ENCODE measurements at places on chromosomes 3 and 15. TPM values are rescaled to one million over a fixed set of nuclear protein-coding genes. Genes with fewer than 3 reads are reported as not detected.

DNA sequence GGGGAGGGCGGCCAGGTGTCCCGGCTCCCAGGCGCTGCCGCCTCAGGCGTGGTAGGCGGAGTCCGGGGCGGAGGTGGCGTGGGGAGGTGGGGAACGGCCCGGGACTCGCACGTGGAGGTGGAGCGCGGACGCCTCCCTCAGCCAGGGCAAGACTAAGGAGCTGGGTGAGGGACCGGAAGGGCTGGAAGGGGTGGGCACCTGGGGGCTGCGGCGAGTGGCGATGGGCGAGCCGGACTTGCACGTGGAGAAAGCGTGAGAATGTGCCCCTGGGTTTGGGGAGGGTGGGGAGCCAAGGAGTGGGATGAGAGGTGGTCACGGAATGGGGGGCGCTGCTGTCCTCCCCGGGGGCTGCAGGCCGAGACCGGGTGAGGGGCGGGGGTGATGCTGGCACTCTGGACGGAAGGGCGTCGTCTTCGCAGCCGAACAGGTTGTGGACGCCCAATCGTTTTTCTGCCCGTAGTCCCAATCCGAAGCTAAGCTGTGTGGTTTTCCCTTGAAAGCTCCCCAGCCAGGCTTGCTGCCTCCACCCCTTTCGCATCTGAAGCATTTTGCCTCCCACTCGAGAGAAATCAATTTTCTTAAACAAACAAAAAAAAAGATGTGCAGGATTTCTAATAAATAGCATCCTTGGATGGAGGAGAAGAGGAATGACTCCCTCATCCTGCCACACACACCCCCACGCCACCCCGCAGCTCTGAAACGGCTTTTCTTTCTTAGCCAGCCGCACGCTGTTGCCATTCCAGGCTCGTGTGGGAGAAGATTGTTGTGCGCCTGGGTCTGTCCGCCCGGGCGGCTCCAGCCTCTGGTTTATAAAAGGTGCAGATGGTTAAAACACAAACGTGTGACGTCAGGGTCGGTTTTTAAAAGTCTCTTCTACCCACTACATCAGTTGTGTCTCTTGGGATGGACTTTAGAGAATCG, 62.5 kb upstream of the ANKRD28 start:
- no peaks in the 10 kb centered on the region for H3K27me3 ChIP-seq
- peak; percentile 35 for DNase-seq
- no peaks in the 10 kb centered on the region for H3K36me3 ChIP-seq
- peak overlapping the region; percentile 98 for H3K4me3 ChIP-seq
- H3K27ac ChIP-seq = peak overlapping the region; percentile 91

DNA sequence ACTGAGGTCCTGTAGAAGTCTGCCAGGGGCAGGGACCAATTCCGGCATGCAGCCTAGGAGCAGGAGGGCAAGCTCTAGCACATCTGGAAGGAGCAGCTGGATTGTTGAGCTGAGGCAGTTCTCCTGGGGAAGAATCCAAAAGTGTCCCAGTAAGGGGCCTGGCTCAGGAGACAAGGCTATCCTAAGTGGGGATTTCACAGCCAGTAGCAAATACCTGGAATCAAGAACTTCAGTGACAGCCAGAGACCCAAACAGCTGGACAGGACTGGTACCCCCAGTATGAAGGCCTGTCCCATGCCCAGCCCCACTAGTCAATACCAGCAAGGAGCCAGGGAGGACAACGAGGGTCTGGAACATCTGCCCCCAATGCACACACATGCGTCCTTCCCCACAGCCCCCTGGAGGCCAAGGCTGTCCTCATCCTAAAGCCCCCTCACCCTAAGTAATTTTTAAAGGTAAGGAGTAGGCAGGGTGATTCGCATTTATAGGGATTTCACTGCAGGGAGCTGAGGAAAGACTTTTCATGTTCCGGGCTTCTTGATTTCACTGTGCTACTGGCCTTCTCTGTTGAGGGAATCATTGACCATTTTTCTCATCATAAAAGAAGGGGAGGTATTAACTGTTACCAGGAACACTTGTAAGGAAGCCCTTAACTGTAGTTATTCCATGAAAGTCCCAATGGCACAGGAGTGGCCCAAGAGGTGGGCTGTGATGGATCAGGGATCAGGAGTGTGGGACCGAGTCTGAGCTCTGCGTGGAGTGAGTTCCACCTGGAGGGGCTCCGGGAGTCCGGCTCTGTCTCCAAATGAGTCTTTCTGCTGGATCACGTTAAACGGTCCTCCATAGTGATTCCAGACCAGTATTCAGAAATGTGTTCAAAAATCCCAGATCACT, 2.6 kb upstream of the CHSY1 start:
- H3K4me1 ChIP-seq = peaks cover 19% of the 10 kb centered on the region
- no peak overlapping the region for H3K4me3 ChIP-seq
- H3K36me3 ChIP-seq = no peaks in the 10 kb centered on the region
- no peak for DNase-seq

- H3K4me3 ChIP-seq = no peak overlapping the region
- H3K36me3 ChIP-seq = no peaks in the 10 kb centered on the region
- DNase-seq = peak; percentile 46
- no peaks in the 10 kb centered on the region for H3K27me3 ChIP-seq
- peaks cover 90% of the 10 kb centered on the region for H3K4me1 ChIP-seq
Observed at GRCh38 chr15:67076147-67076843, 10.9 kb downstream of the SMAD3 start.

- no peaks in the 10 kb centered on the region for H3K4me1 ChIP-seq
- no peaks in the 10 kb centered on the region for H3K36me3 ChIP-seq
- H3K27me3 ChIP-seq = no peaks in the 10 kb centered on the region
- H3K4me3 ChIP-seq = no peak overlapping the region
Observed at GRCh38 chr3:50792568-50792967, 117.8 kb downstream of the DOCK3 start.

Gene CCR8
- not detected for total RNA-seq

- no peak overlapping the region for H3K4me3 ChIP-seq
- peaks cover 4% of the 10 kb centered on the region for H3K4me1 ChIP-seq
- H3K27ac ChIP-seq = no peak overlapping the region
Observed at GRCh38 chr15:48978638-48979037, 14.9 kb upstream of the SHC4 start.

DNA sequence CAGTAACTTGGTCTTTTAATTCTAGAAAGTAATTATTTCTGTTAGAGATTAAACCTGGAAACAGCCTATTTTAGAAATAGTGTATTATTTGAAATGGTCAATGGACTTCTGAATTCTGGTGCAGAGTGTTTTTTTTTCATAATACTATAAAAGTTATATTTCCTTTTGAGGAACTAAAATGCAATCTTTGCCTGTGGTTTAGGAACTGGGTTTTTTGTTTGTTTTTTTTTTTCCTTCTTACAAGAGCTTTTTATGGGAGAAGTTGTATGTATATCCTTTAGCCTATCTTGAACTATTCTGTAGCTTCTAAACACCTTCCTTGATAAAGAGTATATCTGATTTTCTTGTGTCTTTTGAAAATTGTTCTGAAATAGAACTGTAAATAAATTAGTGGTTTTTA, 88.3 kb downstream of the ARIH1 start:
- H3K4me1 ChIP-seq = no peaks in the 10 kb centered on the region
- H3K27ac ChIP-seq = no peak overlapping the region
- DNase-seq = no peak
- no peak overlapping the region for H3K4me3 ChIP-seq
- no peaks in the 10 kb centered on the region for H3K27me3 ChIP-seq

Gene PML
- total RNA-seq = 15.1 TPM

GRCh38 chr3:21477541-21478288, 273.3 kb downstream of the ZNF385D start:
- no peak overlapping the region for H3K27ac ChIP-seq
- no peak for DNase-seq
- no peaks in the 10 kb centered on the region for H3K4me1 ChIP-seq
- no peak overlapping the region for H3K4me3 ChIP-seq
- no peaks in the 10 kb centered on the region for H3K36me3 ChIP-seq

Gene LOXL1
- total RNA-seq = 8.7 TPM

Gene EFCAB12
- total RNA-seq = not detected

Gene CLEC3B
- 19.8 TPM for total RNA-seq

- H3K36me3 ChIP-seq = no peaks in the 10 kb centered on the region
- no peaks in the 10 kb centered on the region for H3K27me3 ChIP-seq
- H3K4me3 ChIP-seq = no peak overlapping the region
- H3K4me1 ChIP-seq = no peaks in the 10 kb centered on the region
- no peak for DNase-seq
Observed at GRCh38 chr3:141184430-141184829, 47.2 kb upstream of the PXYLP1 start.

GRCh38 chr3:191959876-191960413, 499.0 kb downstream of the PYDC2 start:
- DNase-seq = no peak
- H3K27ac ChIP-seq = no peak overlapping the region
- no peaks in the 10 kb centered on the region for H3K4me1 ChIP-seq
- H3K27me3 ChIP-seq = no peaks in the 10 kb centered on the region

Gene TTLL13
- total RNA-seq = 0.69 TPM

Gene FAN1
- total RNA-seq = 25.0 TPM

Gene RLBP1
- not detected for total RNA-seq

DNA sequence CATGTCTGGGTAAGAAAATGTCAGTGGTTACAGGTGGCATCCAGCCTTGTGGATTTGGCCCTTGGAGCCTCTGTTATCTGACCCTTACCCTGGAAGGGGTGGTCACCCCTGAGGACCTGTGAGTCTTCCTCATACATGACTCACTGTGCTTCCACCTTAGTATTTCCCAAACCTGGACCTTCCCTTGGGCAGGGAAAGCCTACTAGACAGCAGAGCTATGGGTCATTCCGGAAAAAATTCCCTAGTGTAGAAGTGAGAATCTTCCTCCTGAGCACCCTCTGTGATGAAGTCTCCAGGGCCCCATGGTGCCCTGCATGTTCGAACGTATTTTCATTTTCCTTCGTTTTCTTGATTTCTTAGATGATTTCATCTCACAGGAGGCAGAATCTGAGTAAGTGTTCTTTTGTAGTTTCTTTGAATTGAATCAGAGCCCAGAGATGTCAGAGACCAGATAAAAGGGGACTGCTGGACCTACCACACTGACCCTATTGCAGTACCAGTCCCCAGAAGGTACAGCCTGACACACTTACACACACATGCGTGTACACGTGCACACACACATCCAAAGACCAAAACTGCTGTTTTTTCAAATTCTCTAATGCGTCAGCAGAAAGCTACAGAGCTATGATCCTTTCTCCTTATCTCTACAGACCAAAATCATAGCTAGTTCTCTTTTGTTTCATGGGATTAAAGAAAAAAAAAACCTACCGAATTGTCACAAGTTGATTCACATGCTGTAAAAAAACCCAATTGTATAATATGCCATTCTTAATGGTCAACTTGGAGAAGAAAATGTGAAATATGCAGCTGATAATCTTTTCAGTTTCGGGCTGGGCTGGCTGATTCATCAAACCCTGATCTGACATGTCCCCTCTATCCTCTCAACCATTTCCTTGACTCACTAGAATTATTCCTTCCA, 50.5 kb upstream of the ARHGEF3 start:
- H3K4me3 ChIP-seq = no peak overlapping the region
- DNase-seq = no peak
- H3K4me1 ChIP-seq = no peaks in the 10 kb centered on the region
- H3K27me3 ChIP-seq = no peaks in the 10 kb centered on the region

DNA sequence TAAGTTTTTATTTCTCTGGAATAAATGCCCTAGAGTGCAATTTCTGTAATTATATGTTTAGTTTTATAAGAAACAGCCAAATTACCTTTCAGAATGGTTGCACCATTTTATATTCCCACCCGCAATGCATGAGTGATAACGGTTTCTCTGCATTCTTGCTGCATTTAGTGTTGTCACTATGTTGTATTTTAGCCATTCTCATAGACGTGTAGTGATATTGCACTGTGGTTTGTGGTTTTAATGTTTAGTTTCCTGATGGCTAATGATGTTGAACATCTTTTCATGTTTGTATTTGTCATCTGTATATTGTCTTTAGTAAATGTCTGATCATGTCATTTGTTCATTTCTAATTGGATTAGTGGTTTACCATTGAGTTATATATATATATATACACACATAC, 73.0 kb upstream of the GOLIM4 start:
- DNase-seq = no peak
- H3K27ac ChIP-seq = no peak overlapping the region
- H3K4me3 ChIP-seq = no peak overlapping the region
- no peaks in the 10 kb centered on the region for H3K36me3 ChIP-seq

Gene TKT
- total RNA-seq = 51.9 TPM

GRCh38 chr3:30948426-30948825, 54.0 kb upstream of the GADL1 start:
- no peak overlapping the region for H3K27ac ChIP-seq
- H3K36me3 ChIP-seq = no peaks in the 10 kb centered on the region
- H3K4me3 ChIP-seq = no peak overlapping the region

Gene GRK7
- not detected for total RNA-seq

Gene MESP2
- total RNA-seq = not detected

Gene SYNPR
- total RNA-seq = not detected

DNA sequence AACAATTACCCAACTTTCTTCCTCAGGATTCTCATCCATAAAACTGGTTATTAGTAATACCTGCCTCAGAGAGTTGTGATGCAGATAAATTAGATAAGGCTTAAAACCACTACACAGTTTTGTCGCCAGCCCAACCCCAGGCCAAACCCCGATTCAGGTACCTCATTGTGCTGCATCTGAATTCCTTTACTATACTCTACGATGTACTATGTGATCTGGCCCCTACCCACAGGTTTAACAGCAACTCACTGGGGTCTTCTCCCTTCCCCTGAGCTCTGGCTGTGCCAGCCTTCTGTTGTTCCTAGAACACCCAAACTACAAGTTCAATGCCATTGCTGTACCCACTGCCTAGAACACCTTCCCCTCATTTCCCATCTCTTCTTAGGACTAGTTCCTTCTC, 64.6 kb downstream of the MYO5A start:
- peaks cover 27% of the 10 kb centered on the region for H3K4me1 ChIP-seq
- no peak for DNase-seq
- H3K4me3 ChIP-seq = no peak overlapping the region

Gene FANCD2OS
- total RNA-seq = not detected

DNA sequence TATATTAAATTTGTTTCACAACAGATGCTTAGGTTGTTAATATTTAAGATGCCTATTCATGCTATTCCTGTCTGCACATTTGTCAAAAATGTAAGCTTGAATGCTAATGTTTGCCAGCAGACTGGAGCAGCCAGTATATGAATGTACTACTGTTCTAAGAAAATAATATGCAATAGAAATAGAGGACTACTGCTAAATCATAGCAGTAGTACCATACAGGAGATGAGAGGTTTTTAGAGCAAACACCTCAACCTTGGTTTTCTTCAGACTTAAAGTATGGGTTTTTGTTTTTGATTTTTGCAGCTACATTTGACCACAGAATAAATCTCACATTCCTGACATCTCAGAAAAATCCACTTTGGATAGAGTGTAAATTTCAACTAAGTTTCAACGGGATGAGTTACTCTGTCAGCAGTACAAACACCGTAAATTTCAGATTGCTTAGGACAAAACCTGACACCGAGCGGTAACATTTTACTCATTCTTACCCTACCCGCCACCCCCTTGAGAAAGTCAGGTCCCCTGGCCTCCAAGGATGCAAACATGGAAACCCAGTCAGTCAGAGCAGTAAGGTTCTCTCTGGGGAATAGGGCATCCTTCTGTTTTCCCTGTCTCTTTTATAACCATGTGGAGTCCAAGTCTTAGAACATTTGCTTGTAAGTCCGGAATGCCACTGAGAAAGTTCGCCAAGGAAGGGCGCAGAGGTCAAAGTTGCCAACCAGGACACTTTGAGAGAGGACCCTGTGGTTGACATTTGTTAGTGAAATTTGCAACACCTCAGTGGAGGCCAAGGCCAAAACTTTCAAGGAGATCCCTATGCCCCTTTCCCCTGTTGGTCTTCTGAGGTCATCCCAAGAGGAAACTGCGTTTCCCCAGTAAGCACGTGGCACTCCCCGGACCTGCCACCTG, 17.9 kb upstream of the SATB1 start:
- no peaks in the 10 kb centered on the region for H3K36me3 ChIP-seq
- H3K4me3 ChIP-seq = peak overlapping the region; percentile 71
- peaks cover 11% of the 10 kb centered on the region for H3K4me1 ChIP-seq
- H3K27ac ChIP-seq = no peak overlapping the region
- H3K27me3 ChIP-seq = peaks cover 50% of the 10 kb centered on the region
- DNase-seq = no peak

Gene SPSB4
- 0.60 TPM for total RNA-seq
